ENCODE measurements at places on chromosomes 11 and 22.

DNA sequence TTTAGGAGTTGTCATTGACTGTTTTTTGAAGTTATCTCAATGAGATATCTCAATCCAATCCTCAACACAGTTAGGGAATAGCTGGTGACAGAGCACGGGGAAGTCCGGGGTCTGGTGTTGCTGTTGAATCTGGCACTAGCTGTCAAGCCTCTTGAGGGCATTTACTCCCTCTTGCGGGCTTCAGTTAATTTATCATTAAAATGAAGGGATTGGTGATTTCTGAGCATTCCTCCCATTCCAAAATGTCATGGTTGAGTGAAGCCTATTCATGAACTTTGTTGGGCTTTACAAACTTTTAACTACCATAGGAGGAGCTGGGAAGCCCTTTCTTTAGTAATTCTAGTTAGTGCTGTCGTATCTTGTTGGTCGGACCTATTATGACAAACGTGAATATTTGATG lies 40.2 kb downstream of the UVRAG start:
- DNase-seq, result no peak

DNA sequence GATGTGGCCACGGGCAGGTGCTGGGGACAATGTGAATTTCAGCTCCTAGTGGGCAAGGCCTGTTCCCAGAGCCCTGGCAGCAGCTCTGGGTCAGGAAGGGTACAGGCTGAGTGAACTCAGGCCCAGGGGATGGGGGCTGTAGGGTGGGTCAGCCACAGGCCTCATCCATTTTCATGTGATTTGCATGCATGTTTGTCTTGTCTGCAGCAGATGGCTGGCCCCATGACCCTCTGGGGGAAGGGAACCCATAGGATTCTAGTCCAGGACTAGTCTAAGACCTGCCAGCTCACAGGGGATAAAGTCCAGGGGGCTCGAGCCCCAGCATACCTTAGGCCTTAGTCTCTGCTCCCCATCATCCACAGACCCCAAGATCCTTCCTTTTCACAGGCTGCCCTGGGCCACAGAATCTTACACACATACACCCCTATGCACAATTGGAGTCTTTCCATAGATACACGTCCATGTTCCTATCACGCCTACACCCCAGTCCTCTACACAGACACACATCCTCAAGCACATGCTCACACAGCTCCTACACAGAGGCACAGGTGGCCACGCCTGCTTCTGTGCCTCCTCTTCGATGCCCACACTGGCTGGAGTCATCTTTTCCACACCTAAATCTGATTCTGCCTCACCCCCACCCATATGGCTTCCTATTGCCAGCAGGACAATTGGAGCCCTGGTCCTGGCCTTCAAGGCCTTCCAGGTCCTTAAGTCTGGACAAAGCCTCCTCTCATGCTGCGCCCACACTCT lies 25.7 kb downstream of the PDE2A start:
- no peak for DNase-seq

DNA sequence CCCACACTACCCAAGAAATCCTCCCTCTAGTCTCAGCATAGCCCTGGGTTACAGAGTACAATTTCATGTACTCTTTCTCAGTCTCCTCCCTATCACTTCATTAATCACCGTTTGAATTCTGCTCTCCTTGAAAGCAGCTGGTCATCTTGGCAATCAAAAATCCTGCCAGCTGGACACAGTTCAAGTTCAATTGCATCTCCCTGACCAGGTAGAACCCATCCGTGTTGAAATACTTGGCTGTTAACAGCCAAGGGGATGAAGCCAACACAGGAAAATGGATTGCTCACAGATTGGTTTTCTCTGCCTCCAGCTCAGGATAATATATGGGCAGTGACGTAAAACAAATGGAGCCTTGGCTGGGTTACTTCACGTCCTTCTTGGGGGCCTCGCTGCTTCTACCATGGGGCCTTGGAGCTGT lies 55.1 kb upstream of the GRK3 start:
- DNase-seq, result no peak

DNA sequence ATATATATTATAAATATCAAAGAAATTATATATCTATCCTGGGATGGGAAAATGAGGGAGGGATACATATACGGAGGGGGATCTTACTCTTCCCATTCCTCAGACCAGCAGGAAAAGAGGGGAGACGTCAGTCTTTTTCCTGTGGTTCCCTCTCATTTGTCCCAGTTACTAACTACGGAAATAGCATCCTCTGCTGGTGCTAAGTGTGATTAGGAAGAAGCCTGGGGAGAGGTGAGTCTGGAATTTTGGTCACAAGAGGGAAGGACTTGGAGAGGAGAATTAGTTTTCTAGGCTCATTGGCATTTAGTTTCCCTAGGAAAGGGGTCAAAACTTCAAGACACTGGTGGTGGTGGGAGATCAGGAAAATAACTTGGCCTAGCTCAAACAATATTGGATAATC lies 11.6 kb downstream of the MED19 start:
- no peak for DNase-seq
